ENCODE measurements at places on chromosomes 3 and 15.

DNA sequence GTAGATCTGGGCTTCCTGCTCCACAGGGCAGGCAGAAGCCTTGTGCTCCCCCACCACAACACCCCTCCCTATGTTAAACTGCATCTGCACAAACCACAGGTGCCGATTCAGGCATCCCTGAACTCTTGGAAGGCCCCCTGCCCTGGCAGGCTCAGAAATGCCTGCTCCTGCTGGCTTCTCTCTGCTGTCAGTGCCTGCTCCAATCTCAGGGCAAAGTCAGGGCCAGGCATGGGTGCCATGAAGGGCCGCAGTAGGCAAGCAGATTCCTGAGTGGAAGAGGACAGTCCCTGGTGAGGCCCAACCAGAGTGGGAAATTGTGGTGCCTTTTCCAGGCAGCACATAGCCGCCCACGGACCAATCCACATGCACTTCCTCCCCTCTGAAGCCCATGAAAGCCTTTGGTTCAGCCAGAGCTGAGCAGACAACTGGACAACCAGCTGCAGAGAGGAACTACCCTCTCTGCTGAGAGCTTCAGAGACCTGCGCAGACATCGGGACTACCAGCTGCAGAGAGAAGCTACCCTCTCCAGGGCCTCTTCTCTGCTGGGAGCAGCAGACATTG is 13.6 kb downstream of the PRR20G start:
- no peak for DNase-seq

DNA sequence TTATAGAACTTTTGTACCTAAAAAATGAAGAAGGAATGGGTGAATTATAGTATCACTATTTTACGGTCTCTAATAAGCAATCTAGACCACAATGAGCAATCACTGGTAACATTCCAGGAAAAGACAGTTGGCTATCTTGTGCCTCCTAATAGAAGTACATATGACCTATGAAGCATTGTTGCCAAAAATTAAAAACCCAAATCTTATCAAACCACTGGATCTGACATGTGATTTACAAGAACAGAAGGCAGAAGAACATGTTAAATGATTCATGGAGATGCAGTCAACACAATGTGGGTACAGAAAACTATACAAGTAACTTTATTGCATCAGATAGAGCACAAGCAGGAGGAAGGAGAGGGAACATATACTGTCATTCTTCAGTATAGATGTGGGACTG is 14.5 kb upstream of the HYKK start:
- no peak for DNase-seq

DNA sequence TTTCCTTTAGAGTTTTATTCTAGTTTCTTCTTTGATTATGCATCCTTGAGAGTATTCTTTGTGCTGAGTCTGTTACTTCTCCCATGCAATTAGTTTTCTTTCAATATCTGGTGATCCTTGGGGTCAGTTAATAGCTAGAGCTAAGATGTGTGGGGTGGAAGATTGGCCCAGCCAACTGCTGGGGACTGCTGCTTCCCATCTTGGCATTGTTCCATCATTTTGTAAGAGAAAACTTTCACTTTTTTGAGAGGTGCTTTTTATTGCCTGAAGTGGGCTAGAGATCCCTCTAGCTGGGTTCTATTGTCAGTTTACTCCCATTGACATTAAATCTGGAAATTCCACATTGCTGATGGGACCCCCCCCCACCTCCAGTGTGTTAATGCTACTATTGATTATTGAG is 15.4 kb downstream of the BCL2L10 start:
- no peak for DNase-seq

- DNase-seq = no peak
Observed at GRCh38 chr3:146577662-146578061, 27.5 kb downstream of the PLSCR5 start.

GRCh38 chr3:170908235-170909116 is at the start of gene EIF5A2:
EIF5A2 (minus strand) TSS chr3:170908637; CDS start chr3:170907806, 831 bp downstream.
- peak; percentile 91 for DNase-seq

DNA sequence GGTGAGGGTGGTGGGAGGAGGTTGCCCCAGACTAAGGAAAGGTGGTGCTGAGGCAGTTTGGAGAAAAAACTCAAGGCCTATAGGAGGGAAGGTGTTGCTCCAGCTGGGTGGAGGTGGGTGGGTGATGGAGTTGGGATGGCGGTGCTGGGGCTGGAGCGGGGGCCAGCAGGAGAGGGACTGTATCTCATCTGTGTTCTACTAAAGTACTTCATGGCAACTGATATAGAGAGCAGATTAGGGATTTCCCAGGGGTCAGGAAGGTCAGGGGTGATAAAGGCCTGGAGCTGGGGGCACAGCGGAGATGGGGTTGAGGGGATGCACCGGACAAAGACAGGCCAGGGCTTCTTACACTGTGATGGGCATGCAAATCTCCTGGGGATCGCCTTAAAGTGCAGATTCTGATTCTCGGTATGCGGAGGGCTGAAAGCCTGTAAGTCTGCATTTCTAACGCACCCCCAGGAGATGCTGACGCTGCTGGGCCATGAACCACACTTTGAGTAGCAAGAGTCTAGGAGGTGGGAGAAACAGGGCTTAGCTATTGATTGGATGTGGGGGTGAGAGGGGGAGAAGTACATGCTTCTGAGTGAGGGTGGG is 4.2 kb downstream of the KLHL40 start:
- no peak for DNase-seq

DNA sequence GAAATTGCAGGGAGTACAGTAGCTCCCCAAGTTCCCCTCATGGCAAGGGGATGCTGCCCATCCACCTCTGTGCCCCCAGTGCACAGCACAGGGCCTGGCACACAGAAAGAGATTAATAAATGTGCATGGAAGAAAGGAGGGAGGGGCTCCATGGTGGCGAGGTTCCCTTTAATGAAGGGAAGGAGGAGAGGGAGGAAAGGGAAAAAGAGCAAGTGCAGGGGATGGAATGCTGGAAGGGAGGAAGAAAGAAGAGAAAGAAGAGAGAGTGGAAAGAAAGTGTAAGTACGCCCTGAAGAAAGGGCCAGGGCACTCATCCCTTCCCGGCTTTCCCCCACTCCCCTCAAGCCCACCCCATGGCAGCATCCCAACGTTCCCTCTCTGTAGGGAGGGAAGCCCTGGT is 1.5 kb upstream of the VIPR1 start:
- DNase-seq = no peak

DNA sequence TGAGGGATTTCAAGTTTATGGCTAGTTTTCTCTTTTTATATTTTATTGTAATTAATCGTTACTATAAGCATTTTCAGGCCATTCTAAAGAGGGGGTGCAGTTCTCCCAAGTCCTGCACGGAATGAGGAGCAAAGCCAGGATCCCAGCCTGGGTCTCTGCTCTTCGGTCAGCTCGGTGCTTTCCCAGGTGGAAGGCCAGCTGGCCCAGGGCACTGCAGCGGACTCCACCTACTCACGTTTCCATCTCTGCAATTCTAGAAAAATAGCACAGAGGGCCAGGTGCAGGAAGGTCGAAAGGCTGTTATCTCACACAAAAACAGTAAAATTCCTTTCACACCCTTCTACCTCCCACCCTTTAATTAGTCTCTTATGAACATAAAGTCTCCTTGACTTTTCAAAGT is 59.5 kb upstream of the HES1 start:
- DNase-seq = no peak

- no peak for DNase-seq
Observed at GRCh38 chr3:134752761-134753461, 42.1 kb upstream of the EPHB1 start.

DNA sequence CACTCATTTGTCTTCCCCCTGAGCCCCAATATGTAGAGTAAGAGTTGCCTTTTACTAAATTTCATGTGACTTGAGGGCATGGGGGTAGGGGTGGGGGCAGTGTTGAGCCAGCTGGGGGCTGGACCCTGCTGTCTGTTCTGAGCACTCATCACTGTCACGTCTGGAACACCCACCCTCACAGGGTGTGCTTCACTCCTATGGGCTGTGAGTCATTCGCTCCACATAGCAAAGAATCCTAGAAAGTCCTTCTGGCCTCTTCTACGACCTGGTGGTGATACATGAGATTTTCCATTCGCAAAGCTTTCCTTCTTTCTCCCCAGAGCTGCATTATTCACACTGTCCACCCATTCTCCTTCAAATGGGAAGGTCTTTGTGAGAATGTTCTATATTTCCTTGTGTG is 43.6 kb upstream of the MGLL start:
- no peak for DNase-seq

DNA sequence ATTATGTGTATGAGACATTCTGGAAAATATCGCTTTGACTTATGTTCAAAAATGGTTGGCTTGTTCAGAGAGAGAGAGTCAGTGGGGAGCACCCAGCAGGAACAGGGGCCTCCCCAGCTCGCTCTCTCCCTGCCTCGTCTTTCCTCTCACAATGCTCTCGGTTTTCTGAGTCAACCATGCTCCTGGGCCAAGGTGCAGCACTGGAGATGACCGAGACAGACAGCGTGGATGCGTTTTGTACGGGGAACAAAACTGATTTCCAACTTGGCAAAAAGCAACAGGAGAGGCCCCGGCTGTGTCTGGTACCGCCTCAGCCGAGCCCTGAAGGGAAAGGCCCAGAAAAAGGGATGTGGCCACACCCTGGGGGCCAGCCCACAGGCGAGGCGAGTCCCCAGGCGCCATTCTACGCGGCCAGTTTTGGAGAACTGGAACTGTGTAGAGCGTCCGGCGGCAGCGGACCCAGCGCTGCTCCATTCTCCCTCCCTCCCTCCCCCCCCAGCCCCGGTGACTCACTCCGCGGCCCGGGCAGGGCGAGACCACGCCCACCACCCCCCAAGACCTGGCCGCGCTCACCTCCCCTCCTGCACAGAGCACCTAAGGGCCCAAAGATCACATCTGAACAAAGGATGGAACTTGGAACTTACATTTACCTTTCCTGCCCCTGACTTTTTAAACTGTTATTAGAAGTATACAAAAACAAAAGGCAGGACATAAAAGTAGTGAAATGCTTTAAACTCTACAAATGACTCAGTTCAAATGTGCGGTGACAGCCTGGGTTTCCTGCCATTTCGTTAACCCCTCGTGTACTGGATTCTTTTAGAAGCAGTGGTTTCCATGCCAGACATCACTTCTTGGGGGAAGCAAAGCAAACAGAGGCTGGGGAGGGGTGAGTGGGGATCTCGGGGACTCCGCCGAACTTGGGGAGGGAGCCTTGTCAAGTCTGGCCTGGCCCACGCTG is 12.7 kb downstream of the ATP10A start:
- no peak for DNase-seq

GRCh38 chr3:180875124-180875698 is 37.3 kb upstream of the FXR1 start:
- DNase-seq = no peak

GRCh38 chr15:68384451-68385239 is 47.3 kb downstream of the ITGA11 start:
- DNase-seq = no peak

Data from stimulated activated CD4-positive, alpha-beta T cell treated with anti-CD3 and anti-CD28 coated beads, Interleukin-12 subunit alpha, Interleukin-12 subunit beta, amount 100 ng/mL, for 24 hours (primary cell).